ENCODE measurements at places on chromosomes 12 and 14. TPM values are rescaled to one million over a fixed set of nuclear protein-coding genes. Genes with fewer than 3 reads are reported as not detected.

Gene FSCB
- total RNA-seq = 0.14 TPM

Gene GNG2
- total RNA-seq = 37.1 TPM

Gene LYZ
- not detected for total RNA-seq

Gene SLC38A4
- total RNA-seq = 4.2 TPM

Gene ASPG
- total RNA-seq = not detected

Gene JDP2
- 81.1 TPM for total RNA-seq
